ENCODE measurements at places on chromosomes 2 and 18. TPM values are rescaled to one million over a fixed set of nuclear protein-coding genes. Genes with fewer than 3 reads are reported as not detected.

- no peaks in the 10 kb centered on the region for H3K27me3 ChIP-seq
- no peak overlapping the region for H3K27ac ChIP-seq
- no peak for DNase-seq
- H3K36me3 ChIP-seq, result no peaks in the 10 kb centered on the region
- no peak overlapping the region for H3K4me3 ChIP-seq
Measured at GRCh38 chr2:160909781-160910242, 250.4 kb upstream of the TANK start.

- H3K36me3 ChIP-seq, result no peaks in the 10 kb centered on the region
- no peak overlapping the region for H3K4me3 ChIP-seq
- DNase-seq, result no peak
- H3K27me3 ChIP-seq, result no peaks in the 10 kb centered on the region
- peaks cover 19% of the 10 kb centered on the region for H3K4me1 ChIP-seq
Measured at GRCh38 chr2:85180322-85181133, 47.3 kb downstream of the TCF7L1 start.

DNA sequence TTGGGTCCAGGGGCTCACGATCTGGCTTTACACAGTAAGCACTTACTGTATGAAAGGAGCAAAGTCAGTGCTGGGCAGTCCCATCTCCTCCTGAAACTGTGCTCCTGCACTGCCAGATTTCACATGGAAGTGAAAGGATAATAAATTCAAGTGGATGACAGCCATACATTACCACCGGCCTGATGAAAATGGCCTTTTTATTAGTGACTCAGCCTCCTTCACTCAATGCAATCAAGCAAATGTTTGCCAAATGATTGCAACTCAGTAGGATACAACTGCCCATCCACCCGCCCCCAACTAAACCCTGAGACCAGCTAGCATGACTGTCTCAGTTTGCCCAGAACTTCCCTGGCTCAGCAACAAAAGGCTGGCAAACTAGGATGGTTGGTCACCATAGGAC is 77.1 kb downstream of the MYO5B start:
- H3K4me1 ChIP-seq, result no peaks in the 10 kb centered on the region
- no peaks in the 10 kb centered on the region for H3K36me3 ChIP-seq
- DNase-seq, result no peak
- H3K4me3 ChIP-seq, result no peak overlapping the region
- no peak overlapping the region for H3K27ac ChIP-seq

GRCh38 chr2:85534881-85535280 is 4.1 kb upstream of the MAT2A start:
- H3K4me1 ChIP-seq, result peaks cover 9% of the 10 kb centered on the region
- no peak for DNase-seq
- no peak overlapping the region for H3K4me3 ChIP-seq
- no peaks in the 10 kb centered on the region for H3K36me3 ChIP-seq
- no peaks in the 10 kb centered on the region for H3K27me3 ChIP-seq

DNA sequence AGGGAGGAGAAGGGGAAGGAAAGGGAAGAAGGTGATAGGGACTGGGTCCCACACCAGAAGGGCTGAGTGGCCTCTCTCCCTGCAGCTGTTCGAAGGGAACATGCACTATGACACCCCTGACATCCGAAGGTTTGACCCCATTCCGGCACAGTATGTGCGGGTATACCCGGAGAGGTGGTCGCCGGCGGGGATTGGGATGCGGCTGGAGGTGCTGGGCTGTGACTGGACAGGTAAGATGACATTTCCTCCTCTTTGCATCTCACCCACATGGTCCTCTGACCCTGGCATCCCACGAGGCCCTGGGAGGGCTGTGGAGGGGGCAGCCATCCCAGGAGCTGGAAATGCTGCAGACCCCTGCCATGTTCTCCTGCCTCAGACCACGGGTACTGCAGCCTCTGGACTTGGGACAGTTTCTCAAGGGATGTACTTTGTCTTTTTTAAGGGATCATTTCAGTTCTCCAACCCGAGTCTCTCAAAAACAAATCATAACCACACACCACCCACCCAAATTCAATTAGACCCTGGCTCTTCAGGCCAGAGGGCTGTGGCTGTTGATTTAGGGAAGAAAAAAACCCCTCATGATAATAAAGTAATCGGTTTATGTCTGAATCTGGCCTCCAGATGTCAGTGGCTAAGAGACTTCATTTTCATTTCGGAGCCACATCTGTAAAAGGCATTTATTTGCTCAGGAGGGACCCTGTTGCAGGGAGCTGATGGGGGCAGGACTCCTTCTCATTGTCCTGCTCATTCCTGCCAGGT is 63.5 kb downstream of the NRP2 start:
- peak overlapping the region; percentile 78 for H3K27ac ChIP-seq
- DNase-seq, result no peak
- no peak overlapping the region for H3K4me3 ChIP-seq
- peaks cover 52% of the 10 kb centered on the region for H3K36me3 ChIP-seq
- H3K27me3 ChIP-seq, result no peaks in the 10 kb centered on the region

GRCh38 chr2:235946590-235946989 is 221.6 kb downstream of the GBX2 start:
- no peaks in the 10 kb centered on the region for H3K36me3 ChIP-seq
- H3K27ac ChIP-seq, result no peak overlapping the region
- H3K4me3 ChIP-seq, result no peak overlapping the region

- no peak overlapping the region for H3K4me3 ChIP-seq
- H3K4me1 ChIP-seq, result peaks cover 26% of the 10 kb centered on the region
- no peaks in the 10 kb centered on the region for H3K27me3 ChIP-seq
- no peak overlapping the region for H3K27ac ChIP-seq
Measured at GRCh38 chr2:30351116-30351515, 95.9 kb upstream of the LCLAT1 start.

GRCh38 chr2:21220930-21221329 is 97.2 kb downstream of the TDRD15 start:
- H3K27me3 ChIP-seq, result no peaks in the 10 kb centered on the region
- no peaks in the 10 kb centered on the region for H3K4me1 ChIP-seq
- H3K36me3 ChIP-seq, result no peaks in the 10 kb centered on the region
- H3K27ac ChIP-seq, result no peak overlapping the region
- no peak for DNase-seq

- H3K36me3 ChIP-seq, result no peaks in the 10 kb centered on the region
- DNase-seq, result no peak
- H3K27me3 ChIP-seq, result no peaks in the 10 kb centered on the region
- peaks cover 54% of the 10 kb centered on the region for H3K4me1 ChIP-seq
- H3K27ac ChIP-seq, result no peak overlapping the region
Measured at GRCh38 chr2:9308186-9308955, 101.8 kb downstream of the ASAP2 start.

GRCh38 chr18:74982946-74983635 is 225.8 kb downstream of the PTGR3 start:
- no peaks in the 10 kb centered on the region for H3K36me3 ChIP-seq
- no peaks in the 10 kb centered on the region for H3K4me1 ChIP-seq
- H3K27ac ChIP-seq, result peak overlapping the region; percentile 90

- H3K4me1 ChIP-seq, result no peaks in the 10 kb centered on the region
- no peaks in the 10 kb centered on the region for H3K27me3 ChIP-seq
- no peaks in the 10 kb centered on the region for H3K36me3 ChIP-seq
- no peak overlapping the region for H3K4me3 ChIP-seq
Measured at GRCh38 chr2:68660658-68661057, 17.3 kb downstream of the PROKR1 start.

- H3K27me3 ChIP-seq, result no peaks in the 10 kb centered on the region
- no peak overlapping the region for H3K4me3 ChIP-seq
- H3K27ac ChIP-seq, result peak overlapping the region; percentile 90
- peaks cover 54% of the 10 kb centered on the region for H3K4me1 ChIP-seq
- DNase-seq, result peak; percentile 53
Measured at GRCh38 chr2:46848447-46848846, 67.2 kb downstream of the MCFD2 start.

GRCh38 chr2:229901819-229902218 is 20.0 kb downstream of the TRIP12 start:
- no peak for DNase-seq
- H3K27me3 ChIP-seq, result no peaks in the 10 kb centered on the region
- peaks cover 5% of the 10 kb centered on the region for H3K4me1 ChIP-seq
- H3K4me3 ChIP-seq, result no peak overlapping the region
- no peak overlapping the region for H3K27ac ChIP-seq

DNA sequence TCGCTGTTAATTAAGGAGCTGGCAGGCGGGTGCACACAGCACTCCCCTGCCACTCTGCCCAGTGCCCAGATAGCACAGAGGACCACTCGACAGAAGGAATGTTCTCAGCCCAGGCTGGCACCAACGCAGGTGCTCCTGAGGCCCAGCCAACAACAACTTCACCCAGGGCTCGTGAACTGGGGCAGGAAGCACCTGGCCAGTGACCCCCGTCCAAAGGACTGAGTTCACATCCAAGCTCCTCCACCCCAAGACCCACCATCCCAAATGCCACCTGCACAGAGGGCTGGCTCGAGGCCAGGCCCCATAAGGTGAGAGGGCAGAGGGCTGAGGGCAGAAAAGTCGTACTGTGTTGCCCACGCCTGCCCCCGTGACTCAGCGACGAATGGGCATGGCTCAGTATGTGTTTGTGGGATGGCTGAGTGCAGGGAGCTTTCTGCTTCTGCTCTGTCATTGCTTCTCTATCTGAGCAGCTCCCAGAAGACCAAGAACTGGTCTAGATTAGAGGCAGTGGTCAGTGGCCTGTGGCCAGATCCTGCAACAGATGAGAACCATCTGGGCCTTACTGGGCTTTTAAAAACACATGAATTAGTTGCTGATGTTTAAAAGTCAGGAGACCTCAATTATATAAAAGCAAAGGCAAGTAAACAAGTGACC is 68.4 kb downstream of the POLR1A start:
- DNase-seq, result peak; percentile 81
- no peak overlapping the region for H3K4me3 ChIP-seq
- H3K4me1 ChIP-seq, result peaks cover 51% of the 10 kb centered on the region
- peaks cover 7% of the 10 kb centered on the region for H3K36me3 ChIP-seq

GRCh38 chr2:207847098-207847806 is 77.5 kb upstream of the FZD5 start:
- H3K27ac ChIP-seq, result no peak overlapping the region
- DNase-seq, result no peak
- no peak overlapping the region for H3K4me3 ChIP-seq
- H3K36me3 ChIP-seq, result no peaks in the 10 kb centered on the region
- H3K27me3 ChIP-seq, result no peaks in the 10 kb centered on the region

DNA sequence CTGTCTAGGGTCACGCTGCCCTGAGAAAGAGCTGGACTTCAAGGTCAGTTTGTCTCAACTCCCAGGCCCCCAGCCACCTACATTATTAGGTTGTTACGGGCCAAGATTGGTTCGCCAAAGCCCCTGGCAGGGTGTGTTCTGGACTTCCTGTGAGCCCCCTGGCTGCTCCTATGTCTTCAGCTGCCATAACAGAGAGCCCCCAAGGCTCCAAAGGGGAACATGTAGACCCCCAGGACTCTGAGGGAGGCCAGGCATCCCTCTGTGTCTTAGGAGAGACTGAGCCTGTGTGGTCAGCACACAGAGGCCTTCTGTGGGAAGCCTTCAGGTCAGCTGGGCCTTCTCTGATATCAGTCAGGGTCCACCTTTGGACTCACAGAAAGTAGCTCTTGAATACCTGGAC is 58.3 kb downstream of the INHBB start:
- no peak overlapping the region for H3K4me3 ChIP-seq
- H3K27ac ChIP-seq, result no peak overlapping the region
- DNase-seq, result no peak

DNA sequence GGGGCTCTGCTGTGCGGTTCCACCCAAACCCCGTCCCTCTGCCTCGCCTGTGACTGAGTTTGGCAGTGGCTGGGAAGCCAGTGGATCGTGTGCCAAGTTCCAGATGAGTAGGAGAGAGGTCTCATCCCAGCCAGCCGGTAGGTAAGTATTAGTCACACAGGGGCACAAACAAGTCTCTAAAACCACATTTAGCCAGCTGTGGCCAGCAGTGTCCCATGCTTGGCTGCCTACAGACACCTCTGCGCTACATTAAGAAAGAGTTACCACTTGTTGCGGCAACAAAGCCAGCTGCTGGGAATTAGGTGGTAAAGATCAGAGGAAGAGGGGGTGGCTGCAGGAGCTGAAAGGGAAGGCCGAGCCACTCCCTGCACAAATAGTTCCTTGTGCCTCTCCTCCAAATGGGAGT is 81.2 kb downstream of the GATA6 start:
- no peak for DNase-seq
- H3K4me1 ChIP-seq, result peaks cover 7% of the 10 kb centered on the region
- H3K4me3 ChIP-seq, result no peak overlapping the region
- H3K27ac ChIP-seq, result no peak overlapping the region

DNA sequence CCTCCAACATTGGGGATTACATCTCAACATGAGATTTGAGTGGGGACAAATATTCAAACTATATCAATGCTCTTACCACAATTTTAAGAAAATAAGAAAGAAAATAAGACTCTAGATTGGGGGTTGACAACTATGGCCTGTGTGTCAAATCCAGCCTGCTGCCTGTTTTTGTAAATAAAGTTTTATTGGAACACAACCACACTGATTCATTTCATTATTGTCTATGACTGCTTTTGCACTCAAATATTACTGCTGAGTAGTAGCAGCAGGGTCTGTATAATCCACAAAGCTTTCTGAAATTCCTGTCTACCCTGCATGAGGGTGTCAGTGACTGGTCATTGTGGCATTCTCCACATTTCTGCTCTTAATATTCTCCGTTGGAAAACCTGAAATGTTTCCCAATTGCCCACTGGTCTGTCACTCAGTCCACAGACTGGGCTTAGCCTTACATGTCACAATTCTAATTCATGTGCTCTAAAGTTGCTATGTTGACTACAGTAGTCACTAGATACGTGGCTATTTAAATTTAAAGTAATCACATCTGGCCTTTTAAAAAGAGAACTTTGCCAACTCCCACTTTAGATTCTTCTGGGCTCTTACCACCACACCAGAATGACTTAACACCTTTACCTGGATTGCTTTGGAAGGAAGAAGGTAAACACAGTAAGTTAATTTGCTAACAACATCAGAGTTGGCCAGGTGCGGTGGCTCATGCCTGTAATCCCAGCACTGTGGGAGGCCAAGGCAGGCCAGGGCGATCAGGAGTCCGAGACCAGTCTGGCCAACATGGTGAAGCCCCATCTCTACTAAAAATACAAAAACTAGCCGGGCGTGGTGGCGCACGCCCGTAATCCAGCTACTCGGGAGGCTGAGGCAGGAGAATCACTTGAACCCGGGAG is 86.9 kb downstream of the CLHC1 start:
- no peaks in the 10 kb centered on the region for H3K4me1 ChIP-seq
- H3K36me3 ChIP-seq, result no peaks in the 10 kb centered on the region
- no peak for DNase-seq
- H3K27ac ChIP-seq, result no peak overlapping the region

OR6B2 gene
- not detected for total RNA-seq

CRYGC gene
- total RNA-seq, result not detected

ST8SIA3 gene
- total RNA-seq, result not detected

ACOXL gene
- not detected for total RNA-seq

MYO7B gene
- total RNA-seq, result 0.56 TPM

CENPO gene
- 3.1 TPM for total RNA-seq

HAT1 gene
- total RNA-seq, result 22.3 TPM

GALNT13 gene
- 0.11 TPM for total RNA-seq

ATP8B1 gene
- total RNA-seq, result 6.2 TPM

ATAD2B gene
- 13.3 TPM for total RNA-seq
